ENCODE measurements at places on chromosomes 2 and 18.
A peak's percentile ranks its signal among the peaks of the same experiment; 100 is the strongest.

GRCh38 chr2:203802342-203803052, 65.1 kb upstream of the CTLA4 start:
- DNase-seq: peak; percentile 16

DNA sequence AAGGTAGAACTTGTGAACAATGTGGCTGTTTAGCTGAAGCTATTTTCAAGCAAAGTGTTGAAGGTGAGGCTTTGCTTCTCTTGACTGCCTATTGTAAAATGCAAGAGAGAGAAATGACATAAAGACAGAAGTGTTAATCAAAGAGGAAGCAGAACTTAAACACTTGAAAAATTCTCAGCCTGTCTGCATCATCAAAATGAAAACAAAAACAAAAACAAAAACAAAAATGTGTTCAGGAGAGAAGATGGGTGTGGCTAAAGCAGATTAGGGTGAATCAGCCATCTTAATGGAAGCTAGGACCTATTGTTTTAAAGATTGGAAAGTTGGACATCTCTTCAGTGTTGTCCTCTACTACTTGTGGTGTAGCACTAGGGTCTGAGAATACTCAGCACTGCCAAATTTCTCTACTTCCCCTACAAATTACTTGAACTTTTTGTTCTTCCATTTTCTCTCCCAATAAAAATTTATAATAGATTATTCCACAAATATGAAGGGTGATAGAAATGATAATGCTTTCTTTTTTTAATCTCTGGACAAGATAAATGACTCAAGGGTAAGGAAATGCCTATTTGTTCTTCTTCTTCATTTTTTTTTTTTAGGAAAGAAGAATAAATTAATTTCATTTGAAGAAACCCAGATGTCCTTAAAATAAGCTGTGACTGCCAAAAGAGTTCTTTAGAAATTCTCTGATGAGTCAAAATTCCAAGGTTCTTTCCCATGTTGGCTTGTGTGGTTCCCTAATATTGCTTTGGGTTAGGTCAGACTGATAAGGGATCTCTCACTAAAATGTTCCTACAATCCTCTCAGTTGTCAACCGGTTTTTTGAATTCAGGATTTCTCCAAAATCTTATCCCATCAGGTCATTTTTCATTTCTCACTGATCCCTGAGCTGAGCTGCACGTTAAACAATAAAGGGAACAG, 571.2 kb upstream of the ZEB2 start:
- no peak for DNase-seq

DNA sequence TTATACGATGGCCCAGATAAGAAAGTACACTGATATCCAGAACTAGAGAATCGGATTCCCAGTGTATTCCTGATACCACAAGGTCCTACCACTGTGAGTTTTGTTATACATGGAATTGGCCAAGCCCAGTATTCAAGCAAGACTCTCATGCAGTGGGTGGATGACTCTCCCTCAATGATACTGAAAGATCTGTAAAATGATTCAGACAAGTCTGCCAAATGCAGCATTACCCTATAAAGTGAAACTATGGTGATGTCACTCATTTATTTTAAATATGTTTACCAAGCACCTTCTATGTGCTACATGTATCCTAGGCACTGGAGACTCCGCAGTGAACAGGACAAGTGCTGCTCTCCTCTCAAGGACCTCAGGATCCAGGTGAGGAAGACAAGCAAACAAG, 22.6 kb downstream of the MYO5B start:
- no peak for DNase-seq

GRCh38 chr2:162678551-162678950, 160.0 kb downstream of the KCNH7 start:
- no peak for DNase-seq

GRCh38 chr2:106197878-106198277, 3.8 kb upstream of the UXS1 start:
- DNase-seq: no peak
